ENCODE measurements at places on chromosomes 1 and 21.
A peak's percentile ranks its signal among the peaks of the same experiment; 100 is the strongest.

- peak; percentile 8 for DNase-seq
These were observed 56.6 kb downstream of the SYT6 start for GRCh38 chr1:114097109-114097508.

DNA sequence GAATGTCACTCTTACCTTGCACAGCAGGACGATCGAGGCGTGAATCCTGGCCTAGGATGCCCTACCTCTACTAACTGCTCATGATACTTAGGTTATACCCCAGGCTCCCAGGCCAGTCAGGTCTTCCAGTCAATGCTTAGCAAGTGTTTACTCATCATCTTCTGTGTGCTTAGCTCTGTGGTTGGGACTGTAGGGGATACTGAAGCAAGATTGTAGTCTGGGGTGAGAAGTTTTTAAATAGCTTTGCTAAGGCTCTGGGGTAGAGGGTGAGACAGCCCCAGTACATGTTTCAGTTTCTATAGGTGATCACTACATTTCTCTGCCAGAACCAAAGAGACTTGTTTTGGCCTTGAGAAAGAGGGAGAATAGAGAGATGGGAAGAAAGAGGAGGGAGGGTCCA is 250.8 kb upstream of the KIAA0040 start:
- DNase-seq: no peak

- DNase-seq: peak; percentile 60
These were observed 291.9 kb upstream of the USP25 start for GRCh38 chr21:15437883-15438282.

DNA sequence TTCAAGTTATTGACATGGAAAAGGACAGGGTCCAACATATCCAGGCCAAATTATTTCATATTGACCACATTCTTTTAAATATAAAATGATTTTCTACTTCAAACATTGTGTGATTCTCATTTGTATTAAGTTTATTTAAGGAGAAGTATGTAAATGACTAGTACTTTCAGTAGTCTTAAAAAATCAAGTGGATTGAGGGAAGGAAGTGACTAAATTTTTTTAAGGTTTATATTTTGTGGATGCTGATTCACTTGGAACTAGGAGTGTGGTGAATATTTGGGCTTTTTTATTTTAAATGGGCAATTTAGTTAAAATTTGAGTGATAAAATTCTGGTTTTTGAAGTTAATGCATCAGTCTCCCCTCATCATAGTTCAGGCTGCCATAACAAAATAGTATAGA is 10.1 kb downstream of the PRRC2C start:
- DNase-seq: no peak

GRCh38 chr1:235246022-235246948 is 81.7 kb downstream of the ARID4B start:
- peak; percentile 11 for DNase-seq

Data from fibroblast of the aortic adventitia (primary cell).